KG1 (cell line): ENCODE measurements at places on chromosomes 1 and 21.

DNA sequence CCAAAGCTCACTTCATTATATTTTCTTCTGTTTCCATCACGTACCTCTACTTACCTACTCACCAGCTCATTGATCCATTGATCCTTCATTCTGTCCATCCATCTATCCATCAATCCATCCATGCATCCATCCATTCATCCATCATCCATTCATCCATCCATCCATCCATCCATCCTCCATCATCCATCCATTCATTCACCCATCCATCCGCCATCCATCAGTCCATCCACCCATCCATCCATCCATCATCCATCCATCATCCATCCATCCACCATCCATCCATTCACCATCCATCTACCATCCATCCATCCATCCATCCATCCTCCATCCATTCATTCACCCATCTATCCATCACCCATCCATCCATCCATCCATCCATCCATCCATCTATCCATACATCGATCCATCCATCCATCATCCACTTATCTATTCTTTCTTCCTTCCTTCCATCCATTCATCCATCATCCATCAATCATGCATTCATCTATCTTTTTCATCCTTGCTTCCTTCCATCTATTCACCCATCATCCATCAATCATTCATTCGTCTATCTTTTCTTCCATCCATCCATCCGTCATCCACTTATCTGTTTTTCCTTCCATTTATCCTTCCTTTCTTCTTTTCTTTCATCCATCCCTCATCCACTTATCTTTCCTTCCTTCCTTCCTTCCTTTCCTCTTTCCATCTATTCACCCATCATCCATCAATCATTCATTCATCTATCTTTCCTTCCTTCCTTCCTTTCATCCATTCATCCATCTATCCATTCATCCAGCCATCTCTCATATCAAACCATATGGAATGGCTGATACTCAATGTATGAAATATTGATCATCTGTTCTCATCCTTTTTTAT is 35.3 kb upstream of the ACTRT2 start:
- DNase-seq, result no peak

DNA sequence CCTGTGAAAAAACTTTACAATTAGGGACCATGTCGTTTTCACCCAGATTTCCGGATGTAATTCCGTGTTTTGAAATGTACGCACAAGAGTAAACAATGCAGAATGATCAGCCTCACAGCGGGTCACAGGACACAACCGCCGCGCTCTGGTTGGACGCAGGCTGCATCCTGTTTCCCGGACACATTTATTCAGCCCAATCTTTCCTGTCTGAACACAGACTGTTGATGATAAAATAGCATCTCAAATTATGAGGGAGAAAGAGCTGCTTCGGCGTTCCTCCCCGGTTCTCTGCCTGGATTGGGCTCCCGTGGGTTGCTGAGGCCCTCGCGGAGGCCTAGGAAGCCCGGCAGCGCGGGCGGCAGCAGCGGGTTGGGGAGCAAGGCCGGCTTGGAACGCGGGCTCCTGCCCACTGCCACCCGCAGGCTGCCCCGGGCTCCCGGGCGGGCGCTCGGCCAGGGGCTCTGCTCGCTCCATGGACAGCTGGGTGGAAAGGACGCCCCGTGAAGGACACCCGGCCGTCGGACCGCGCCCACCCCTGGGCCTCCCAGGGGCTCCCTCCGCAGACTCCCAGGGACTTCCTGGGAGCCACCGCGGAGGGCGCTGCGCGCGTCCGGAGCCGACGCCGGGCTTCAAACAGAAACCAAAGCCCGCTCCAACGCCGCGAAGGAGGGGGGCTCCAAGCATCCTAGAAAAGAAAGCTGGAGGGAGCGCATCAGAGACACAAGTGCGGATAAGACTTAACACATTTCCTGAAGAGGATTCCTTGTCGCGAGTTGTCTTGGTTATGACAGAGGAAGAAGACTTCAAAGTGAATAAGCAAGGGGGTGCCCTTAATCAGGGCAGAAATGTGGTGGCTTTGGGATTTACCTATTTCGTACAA is 122.3 kb downstream of the ESRRG start:
- DNase-seq, result no peak

GRCh38 chr1:110498270-110498669 is 20.7 kb downstream of the KCNA10 start:
- DNase-seq, result no peak

GRCh38 chr1:100866041-100866900 is 28.4 kb downstream of the EXTL2 start:
- DNase-seq, result peak; percentile 25

DNA sequence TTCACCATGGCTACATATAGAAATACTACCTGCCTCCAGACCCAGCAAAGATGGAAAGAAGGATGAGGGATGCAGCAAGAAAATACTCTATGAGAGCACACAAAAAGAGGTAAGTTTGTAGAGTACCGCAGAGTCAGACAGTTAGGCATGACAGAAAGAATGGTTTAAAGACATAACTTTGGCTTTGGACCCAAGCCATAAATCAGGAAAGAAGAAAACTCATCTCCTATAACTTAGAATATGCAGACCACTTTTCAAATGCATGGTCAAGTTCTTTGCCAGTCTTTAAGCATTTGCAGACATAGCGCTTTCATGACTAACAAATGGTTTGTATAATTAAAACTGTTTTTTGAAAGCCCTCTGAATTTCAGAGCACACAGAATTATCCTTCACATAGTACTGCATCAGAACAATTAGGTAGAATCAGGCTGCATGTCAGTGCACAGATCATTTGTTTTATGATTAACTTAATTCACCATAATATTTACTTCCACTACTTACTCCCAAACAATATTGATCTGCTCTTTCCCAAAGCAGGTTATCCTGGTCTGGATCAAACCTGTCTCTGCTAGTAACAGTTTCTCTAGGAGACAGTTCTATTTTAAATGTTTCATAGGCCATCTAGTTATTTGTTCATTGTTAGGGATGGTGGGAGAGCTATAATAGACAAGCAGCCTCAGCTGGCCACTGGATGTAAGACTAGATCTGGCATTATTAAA is 280.7 kb upstream of the NR5A2 start:
- DNase-seq, result no peak

GRCh38 chr1:17185485-17185860 is 19.5 kb upstream of the PADI1 start:
- no peak for DNase-seq
